ENCODE measurements at places on chromosomes 13 and 19.

DNA sequence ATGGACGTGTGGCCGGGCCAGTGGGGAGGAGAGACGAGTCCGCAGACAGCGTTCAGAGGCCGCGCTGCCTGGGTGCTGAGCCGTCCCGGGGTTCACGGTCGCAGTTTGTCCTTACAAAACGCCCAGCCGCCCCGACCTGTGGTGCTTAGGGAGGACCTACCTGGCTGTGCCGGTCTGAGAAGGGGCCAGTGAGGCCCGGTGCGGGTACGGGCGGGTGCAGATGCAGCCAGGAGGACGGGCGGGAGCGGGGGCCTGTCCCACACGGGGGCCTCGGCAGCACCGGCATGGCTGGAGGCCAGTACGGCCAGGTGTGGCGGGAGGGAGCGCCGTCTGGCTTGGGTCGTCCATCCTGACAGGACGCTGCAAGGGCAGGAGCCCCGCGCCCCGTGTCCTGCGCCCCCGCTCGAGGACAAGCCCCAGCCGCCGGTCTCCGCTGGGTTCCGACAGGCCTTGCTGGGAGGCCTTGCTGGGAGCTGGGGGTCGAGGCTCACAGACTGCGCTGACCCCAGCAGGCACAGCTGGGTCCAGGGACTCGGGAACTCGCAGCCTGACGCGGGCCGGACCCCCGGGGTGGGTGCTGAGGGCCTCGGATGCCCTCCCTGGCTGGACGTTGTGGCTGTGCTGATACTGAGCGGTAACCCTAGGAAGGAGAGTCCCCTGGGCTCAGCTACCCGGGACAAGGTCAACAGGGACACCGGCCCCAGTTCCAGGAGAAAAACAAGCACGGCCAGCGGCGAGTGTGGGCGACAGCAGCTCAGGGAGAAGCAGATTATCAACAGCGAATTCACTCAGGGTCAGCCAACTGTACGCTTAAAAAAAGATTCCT lies 5.3 kb upstream of the PROZ start:
- DNase-seq = peak; percentile 71

DNA sequence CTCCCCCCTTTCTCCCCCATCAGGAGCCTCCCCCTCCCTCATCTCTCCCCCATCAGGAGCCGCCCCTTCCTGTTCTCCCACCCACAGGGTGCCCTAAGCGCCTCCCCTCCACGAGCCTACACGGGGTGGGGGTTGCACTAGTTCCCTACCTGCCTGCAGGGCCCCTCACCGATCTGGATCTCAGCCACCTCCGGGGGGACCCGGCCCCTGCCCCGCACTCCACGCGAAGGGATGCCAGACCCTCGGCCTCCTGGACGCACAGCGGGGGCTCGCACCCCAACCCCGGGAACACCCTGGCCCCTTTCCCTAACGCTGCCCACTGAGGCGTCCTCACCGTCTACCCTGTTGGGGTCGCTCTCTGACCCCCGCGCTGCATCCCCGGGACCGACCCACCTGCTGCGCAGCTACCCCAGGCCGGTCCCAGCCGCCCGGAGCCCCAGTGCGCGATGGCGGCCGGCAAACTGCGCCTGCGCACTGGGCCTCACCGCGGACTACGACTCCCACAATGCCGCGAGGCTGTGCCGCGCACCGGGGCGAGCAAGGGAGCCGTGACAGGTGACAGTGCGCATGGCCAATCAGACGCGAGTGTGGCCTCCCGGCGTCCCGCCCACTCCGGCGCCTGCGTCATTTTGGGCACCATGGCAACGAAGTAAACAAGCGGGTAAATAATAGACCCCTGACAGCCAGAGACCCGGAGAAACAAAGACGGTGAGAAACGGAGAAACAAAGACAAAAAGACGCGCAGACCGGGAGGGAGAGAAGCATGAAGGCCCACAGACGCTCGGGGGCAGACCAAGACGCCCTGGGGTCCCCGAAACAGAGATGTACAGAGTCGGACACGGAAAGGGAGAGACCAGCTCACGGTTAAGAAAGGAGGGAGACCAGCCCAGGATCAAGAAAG lies at the start of gene ZSCAN18:
TSS of gene ZSCAN18 (minus strand) at position 451 of the 901 bp plus-strand sequence. CDS start 7,964 bp downstream, outside the sequence.
- peak; percentile 99 for DNase-seq

- DNase-seq = no peak
These were observed 1070.6 kb downstream of the PCDH9 start for GRCh38 chr13:66159511-66159910.

GRCh38 chr19:32129141-32129540 lies 216.3 kb upstream of the ZNF507 start:
- DNase-seq = no peak

- DNase-seq = no peak
These were observed 5.2 kb downstream of the PRMT1 start for GRCh38 chr19:49682274-49682673.

GRCh38 chr13:51737609-51738008 lies 66.4 kb downstream of the DHRS12 start:
- no peak for DNase-seq

- DNase-seq = no peak
These were observed 3.2 kb downstream of the LENG9 start for GRCh38 chr19:54460230-54461005.

DNA sequence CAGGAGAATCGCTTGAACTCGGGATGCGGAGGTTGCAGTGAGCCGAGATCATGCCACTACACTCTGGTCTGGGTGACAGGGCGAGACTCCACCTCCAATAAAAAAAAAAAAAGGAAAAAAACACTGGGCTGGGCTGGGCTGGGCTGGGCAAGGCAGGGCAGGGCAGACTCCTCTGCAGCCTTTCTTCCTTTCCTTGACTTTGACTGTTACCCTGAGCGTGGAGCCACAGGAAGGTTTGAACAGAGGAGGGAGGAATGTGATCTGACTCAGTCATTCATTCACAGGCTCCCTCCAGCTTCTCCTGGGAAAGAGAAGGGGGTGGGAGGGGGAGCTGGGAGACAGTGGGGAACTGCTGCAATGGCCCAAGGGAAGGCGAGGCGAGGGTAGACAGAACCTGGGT lies 2.7 kb upstream of the ACTN4 start:
- DNase-seq = no peak

- no peak for DNase-seq
These were observed 52.7 kb upstream of the TM9SF2 start for GRCh38 chr13:99448546-99448945.

- DNase-seq = no peak
These were observed 458.1 kb upstream of the ARGLU1 start for GRCh38 chr13:107025991-107026390.

DNA sequence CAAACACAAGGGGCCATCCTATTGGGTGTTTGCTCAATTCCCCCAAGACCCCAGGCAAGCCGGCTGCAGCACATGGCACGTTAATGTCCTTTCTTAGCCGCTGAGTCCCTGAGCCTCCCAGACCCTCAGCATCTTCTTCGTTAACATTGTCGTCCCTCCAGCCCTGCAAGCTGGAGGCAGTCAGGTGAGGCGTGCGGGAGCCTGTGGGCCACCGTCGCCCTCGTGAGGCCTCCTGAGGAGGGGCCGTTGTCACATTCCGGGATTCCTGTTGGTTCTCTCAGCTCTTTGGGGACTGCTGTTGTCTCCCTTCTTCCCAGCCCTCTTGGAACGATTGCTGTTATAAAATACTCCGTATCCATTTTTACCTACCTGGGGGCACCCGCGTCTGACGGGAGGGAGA lies 140.6 kb downstream of the KDM4B start:
- no peak for DNase-seq

DNA sequence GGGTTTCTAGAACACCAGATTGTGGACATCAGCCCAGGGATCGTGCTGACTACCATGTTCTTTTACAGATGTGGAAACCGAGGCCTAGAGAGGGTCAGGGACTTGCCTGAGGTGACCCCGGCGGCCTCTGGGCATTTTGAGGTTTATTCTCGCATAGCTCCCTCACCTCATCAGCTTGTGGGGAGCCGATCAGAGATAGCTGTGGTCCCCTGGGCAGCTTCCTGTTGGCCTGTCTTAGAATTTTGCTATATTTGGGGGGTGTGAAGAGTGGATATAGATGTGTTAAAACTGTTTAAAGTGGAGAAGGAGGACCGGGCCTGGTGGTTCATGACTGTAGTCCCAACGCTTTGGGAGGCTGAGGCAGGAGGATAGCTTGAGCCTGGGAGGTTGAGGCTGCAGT lies 6.9 kb downstream of the ARHGEF1 start:
- DNase-seq = no peak

GRCh38 chr19:40502081-40502480 lies 35.3 kb downstream of the SPTBN4 start:
- no peak for DNase-seq

GRCh38 chr13:79190932-79191331 lies 215.1 kb downstream of the RBM26 start:
- DNase-seq = no peak

- DNase-seq = no peak
These were observed 3.2 kb upstream of the PRKCG start for GRCh38 chr19:53878776-53879139.

GRCh38 chr19:53977429-53977990 lies 13.9 kb upstream of the CACNG6 start:
- DNase-seq = peak; percentile 79

- no peak for DNase-seq
These were observed 4.9 kb upstream of the MEDAG start for GRCh38 chr13:30900952-30901749.

DNA sequence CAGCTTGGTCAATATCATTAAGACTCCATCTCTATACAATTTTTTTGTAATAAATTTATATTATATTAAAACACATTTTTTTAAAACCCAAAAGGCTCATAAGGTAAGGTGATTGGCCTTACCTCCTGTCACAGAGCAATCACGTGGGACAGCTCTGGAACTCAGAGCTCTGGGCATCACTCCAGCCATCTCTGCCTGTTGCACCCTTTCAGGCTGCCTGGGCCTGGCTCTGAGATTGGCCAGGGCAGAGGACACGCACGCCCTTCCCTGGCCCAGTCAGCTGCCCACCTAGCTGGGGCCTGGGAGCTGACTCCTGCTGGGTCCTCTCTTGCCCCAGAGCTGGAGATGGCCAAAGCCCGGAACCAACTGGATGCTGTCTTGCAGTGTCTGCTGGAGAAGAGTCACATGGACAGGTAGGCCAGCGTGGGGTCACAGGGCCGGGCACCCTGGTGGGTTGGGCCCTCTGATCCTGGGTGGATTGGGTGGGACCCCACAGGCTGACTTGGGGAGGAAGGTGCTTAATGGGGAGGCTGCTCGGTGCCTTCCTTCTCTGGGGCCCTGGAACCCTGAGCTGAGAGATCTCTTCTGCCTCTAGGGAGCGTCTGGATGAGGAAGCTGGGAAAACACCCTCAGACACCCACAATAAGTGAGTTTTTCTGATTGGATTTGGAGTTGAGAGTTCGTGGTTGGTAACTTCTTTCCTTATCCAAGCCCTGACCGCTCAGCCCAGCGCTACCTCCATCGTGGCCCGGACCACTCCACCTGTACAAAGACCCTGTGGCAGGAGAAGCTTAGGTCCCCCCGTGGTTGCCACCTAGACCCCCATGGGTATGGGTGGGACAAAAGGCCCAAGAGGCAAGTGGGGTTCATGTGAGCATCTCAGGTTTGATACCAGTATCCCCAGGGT lies 3.7 kb downstream of the LIN37 start:
- DNase-seq = no peak

GRCh38 chr13:41345165-41345913 lies 34.3 kb downstream of the NAA16 start:
- no peak for DNase-seq

DNA sequence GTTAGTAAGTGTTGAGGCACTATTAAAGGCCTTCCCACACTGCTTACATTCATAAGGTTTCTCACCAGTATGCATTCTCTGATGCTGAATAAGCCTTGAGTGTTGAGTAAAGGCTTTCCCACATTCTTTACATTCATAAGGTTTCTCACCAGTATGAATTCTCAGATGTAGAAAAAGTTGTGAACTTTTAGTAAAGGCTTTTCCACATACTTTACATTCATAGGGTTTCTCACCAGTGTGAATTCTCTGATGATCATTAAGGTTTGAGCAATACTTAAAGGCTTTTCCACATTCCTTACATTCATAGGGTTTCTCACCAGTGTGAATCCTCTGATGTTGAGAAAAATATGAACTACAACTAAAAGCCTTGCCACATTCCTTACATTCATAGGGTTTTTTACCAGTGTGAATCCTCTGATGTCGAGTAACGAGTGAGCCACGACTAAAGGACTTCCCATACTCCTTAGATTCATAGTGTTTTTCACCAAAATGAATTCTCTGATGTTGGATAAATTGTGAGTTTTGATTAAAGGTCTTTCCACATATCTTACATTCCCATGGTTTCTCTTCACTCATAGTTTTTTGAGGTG lies 24.2 kb downstream of the ZNF829 start:
- DNase-seq = no peak

DNA sequence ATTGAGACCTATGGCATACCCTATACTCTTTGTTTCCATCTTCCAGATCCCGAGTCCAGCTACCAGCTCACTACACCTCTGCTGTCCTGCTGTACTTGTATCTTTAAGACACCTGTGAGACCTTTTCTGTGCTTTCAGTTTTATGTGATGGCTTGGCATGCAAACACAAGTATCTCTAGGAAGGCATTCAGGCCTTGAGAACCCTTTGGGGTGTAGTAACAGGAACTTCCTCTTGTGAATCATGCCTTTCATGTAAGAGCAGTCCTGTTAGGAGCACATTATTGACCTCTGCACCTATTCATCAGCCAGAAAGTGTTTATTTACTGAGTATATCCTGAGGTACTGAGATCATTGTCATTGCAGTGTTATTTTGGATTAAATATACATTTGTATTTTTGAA lies 87.0 kb upstream of the HTR2A start:
- no peak for DNase-seq

DNA sequence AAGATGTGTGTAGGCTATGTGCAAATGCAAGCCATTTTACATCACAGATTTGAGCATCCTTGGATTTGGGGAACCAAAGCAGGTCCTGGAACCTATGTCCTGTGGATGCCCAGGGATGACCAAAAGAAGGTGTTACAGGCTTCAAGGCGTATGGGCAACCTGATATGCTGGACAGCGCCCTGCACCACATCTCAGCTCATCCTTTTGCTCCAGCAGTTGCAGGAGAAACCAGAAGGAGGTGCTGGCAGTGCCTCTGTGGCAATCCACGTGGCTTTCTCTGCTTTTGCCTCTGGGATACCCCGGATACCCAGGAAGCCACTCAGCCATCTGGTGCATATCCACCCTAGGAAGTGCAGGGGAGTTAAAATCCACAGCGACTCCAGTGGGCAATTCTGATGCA lies 110.3 kb upstream of the VSTM2B start:
- no peak for DNase-seq

DNA sequence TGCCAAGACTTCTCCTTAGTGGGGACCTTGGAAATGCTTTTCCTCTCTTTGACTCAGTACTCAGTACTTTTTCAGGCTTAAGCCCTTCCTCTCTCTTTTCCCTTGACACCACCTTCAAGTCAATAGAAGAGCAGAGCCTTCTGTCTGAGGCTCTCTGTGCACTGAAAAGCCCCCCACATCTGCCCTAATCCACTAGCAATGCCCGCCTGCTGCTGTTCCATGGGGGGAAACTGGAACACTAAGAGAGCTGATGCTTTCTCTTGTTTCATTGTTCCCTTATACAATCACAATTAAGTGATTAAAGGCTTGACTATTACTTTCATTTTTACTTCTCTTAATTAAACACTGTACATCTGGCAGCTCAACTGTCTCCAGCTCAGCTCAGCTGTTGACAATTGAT lies 254.5 kb downstream of the SLITRK6 start:
- DNase-seq = no peak

All from right forelimb (tissue), 1 donor.